ENCODE measurements at places on chromosomes 7 and 10. TPM values are rescaled to one million over a fixed set of nuclear protein-coding genes. Genes with fewer than 3 reads are reported as not detected.

AKR1C2 gene
- polyA plus RNA-seq, result not detected

IL6 gene
- polyA plus RNA-seq, result 10.6 TPM

TMEM26 gene
- polyA plus RNA-seq, result not detected

AOC1 gene
- not detected for polyA plus RNA-seq

LIPK gene
- not detected for polyA plus RNA-seq

DNA sequence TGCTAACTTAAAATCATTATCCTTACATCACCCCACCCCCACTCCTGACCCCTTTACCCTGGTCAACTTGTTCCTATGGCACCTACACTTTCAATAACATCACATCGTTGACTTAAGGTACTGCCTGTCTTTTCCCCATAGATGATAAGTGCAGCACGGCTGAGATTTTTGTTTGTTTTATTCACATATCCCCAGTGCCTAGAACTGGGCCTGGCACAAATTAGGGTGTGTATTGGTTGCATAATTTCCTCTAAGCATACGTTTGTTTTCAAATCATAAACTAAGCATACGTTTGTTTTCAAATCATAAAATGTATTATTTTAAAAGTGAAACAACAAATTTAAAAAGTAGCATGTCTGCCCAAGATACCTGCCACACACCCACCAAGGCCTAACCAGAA is 35.3 kb downstream of the ANXA11 start:
- no peak for DNase-seq

- no peak for DNase-seq
These were observed 255.7 kb downstream of the TNS3 start for GRCh38 chr7:47326220-47326619.

DNA sequence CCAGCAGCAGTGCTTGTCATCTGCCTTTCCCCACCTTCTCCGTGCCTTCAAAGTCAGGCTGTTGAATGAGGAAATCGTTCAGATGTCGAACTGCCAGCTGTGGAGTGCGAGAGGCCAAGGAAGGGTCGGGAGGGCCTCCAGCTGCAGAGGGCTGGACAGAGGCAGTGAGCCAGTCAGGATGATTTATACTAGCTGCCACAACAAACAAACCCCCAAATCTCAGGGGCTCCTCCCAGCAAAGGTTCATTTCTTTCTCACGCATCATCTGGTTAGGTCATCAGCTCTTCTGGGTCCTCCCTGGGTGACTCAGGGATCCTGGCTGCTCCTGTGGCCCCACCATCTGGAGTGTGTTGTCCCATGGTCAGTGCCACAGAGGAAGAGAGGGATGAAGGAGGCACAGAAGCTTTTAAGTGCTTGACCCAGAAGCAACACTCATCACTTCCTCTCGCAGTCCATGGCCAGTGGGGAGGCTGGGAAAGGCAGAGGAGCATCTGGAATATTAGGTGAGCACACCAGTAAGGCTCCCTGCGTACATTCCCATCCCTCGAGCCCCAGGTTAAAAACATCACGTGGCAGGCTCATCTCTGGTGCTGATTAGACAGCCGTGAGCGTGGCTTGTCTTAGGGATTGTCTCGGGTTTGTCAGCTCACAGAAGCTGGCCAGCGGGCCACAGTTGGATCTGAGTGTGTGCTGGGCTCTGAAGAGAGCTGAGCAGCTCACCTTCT is 140.7 kb downstream of the RGS10 start:
- DNase-seq, result no peak

DNA sequence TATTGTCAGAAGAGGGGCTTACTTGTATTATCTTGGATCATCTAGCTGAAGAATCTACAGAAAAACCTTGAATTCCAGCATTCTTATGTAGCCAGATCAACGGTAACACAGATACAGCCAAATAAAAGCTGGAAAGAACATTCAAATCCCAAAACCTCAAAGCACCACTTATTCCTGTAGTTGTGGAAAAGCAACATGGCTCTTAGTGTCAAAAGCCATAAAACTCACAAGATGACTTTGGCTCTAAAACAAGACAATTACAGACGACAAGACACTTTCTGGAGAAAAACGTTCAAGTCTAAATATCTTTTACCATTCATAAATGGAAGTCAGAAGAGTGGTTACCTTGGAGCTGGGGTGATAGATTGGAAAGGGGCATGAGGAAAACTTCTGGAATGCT is 173.0 kb downstream of the HERPUD2 start:
- no peak for DNase-seq

- DNase-seq, result no peak
These were observed 67.7 kb upstream of the CC2D2B start for GRCh38 chr10:95840121-95840520.

DNA sequence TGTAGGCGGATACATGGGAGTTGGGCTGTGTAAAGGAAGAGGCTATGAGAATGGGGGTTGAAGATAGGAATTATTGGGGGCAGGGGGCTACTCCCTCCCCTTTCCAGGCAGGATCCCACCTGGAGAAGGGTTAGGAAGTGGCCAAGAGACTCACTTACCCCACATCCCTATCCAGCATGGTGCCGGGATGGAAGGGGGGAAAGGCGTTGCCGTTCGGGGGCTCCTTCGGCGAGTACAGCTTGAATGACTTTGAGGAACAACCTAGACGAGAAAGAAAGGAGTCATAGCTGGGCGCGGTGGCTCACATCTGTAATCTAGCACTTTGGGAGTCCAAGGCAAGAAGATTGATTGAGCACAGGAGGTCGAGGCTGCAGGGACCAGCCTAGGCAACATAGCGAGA is 8.9 kb downstream of the LDB1 start:
- no peak for DNase-seq

DNA sequence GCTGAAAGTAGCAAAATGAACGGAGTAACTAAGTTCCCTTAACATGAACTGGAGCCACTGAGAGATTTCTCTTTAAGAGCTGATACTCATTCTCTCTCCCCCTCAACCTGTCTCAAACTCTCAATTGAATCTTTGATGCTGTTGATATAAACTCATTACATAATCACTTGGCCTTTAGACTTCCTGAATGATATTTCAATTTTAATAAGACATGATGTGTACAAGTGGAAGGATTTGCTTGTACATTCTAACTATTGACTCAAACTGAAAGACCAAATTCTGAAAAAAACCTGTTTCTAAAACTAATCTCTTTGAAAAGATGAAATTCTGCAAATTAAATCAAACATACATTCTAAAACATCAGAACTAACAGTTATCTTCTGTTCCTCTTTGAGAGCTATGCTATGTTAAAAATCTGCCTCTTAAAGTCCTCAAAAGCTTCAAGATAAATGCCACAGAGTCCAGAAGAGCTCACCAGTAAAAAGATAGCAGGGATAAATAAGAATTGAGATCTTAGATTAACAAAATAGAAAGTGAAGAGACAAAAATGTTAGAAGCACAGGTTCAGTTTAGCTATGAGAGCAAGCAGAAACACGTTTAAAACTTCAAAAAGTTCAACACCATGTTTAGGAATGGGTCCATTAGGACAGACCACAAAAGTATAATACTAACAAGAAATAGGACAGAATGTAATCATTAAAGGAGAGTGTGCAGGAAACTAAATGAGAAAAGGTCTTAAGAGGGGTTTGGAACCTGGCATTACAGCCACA is 46.1 kb downstream of the TNPO3 start:
- no peak for DNase-seq

- no peak for DNase-seq
These were observed 325.8 kb upstream of the ZMIZ1 start for GRCh38 chr10:78742730-78743615.

All from naive B cell (primary cell).